ENCODE measurements at places on chromosomes 1 and 21.

- DNase-seq: no peak
These were observed 387.6 kb downstream of the LTN1 start for GRCh38 chr21:28604946-28605537.

DNA sequence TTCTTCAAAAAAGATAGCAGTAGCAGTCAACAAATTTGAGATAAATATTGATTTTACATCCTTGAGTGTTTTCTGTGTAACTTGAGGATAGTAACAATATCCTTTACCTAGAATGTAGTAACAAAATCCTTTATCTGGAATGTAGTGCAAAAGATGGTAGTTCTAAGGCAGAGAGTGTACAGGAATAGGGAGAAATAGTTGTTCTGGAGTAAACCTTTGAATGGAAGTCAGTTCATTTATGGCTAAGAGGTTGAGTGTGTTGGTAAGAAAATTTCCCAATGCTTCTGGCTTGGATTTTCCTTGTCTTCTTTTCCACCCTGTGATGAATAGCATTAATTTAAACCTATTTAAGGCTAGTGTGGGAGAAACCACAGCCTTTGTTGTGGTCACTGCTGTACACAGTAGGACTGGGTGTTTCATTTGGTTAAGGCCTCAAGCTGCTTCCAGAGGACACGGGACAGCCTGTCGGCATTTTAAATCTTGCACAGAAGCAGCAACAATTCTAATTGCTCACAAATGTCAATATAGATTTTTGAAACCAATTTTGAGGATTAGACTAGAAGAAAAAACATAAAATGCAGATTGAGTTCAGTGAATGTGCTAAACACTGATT is 11.3 kb downstream of the NFIA start:
- DNase-seq: no peak

- DNase-seq: no peak
These were observed 36.1 kb downstream of the ZBTB40 start for GRCh38 chr1:22487781-22488180.

DNA sequence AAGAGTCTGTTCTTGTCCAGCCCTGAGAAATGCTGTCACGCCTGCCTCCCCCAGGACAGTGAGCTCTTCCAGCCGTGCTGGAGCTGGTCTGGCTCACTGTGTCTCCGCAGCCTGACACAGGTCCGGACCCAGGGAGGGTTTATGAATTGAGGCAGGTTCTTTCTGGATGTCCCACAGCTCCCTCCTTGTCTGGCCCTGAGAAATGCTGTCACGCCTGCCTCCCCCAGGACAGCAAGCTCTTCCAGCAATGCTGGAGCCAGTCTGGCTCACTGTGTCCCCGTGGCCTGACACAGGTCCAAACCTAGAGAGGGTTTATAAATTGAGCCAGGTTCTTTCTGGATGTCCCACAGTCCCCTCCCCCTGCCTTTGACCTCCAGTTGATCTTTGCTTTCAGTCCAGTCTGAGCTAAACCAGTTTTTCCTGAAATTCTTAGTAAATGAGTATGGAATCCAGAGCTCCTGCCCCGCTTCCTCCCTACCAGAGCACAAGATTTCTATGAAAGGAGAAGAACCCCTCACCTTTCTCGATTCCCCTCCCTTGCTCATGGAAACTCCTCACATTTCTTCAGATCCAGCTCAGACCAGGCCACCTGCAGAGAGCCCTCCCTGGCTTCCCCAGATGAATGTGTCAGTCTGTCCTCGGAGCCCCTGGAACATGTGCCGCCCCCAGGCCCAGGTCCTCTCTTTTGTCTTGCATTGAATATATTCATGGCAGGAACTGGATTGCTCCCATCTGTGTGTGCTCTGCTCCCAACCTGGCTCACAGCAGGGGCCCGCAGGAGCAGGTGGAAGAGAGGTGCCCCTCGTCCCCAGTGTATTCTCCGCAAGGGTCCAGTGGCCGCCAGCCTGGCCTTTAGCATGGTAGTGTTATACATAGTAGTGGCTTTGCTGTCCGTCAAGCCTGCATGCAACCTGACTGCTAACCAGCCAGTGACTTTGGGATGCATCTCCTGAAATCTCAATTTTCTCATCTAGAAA is 116.3 kb downstream of the EPHB2 start:
- no peak for DNase-seq

DNA sequence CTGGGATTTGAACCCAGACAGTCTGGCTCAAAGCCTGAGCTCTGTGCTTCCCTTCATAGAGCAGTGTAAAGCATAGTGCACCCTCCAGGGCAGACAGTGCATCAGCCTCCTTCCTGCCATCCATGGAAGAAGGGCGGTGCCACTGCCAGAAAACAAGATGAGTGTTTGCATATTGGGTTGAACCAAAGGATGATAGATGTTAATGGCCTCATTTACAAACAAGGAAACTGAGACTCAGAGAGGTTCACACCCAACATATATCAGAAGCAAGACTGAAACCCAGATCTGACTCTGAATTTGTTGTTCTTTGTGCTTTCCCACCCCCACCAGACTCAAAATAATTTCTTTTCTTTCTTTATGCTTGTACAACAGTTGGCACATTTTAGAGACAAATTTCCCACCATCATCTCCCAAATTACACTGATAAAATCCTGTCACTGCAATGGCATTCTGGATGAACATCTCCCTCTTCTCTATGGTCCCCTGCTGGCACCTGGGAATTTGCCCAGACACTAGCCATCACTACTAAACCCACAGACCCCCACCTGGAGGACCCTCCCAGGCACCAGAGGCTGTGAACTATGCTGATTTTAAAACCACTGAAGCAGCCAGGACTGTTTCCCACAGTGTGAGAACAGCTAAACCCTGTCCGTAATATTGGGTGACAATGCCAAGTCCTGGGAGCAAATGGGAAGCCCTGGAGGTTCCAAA is 45.4 kb upstream of the MPZL1 start:
- no peak for DNase-seq
